ENCODE measurements at places on chromosomes 1 and 21.

- DNase-seq = no peak
These were observed 18.9 kb downstream of the CAP1 start for GRCh38 chr1:40059338-40059959.

DNA sequence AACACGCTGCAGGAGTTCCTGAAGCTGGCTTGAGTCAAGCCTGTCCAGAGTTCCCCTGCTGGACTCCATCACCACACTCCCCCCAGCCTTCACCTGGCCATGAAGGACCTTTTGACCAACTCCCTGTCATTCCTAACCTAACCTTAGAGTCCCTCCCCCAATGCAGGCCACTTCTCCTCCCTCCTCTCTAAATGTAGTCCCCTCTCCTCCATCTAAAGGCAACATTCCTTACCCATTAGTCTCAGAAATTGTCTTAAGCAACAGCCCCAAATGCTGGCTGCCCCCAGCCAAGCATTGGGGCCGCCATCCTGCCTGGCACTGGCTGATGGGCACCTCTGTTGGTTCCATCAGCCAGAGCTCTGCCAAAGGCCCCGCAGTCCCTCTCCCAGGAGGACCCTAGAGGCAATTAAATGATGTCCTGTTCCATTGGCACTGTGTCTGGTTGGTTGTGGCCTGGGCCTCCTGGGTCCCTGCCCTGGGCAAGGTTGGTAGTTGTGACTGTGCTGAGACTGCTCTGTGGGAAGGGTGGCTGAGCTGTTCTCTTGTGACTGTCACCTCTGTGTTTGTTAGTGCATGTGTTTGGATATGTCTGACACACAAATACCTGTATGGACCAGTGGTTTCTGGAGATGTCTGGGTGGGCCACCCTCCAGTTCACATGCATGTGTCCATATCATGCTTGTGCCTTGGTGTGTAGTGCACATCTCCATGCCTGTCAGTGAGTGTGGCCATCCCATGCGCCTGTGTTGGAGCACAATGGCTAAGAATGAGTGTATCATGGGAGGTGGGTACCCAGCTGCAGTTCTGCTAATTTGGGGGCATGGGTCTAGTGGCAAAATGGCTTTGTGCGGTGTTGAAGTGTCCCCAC lies 1.4 kb downstream of the SH3BGRL3 start:
- no peak for DNase-seq

DNA sequence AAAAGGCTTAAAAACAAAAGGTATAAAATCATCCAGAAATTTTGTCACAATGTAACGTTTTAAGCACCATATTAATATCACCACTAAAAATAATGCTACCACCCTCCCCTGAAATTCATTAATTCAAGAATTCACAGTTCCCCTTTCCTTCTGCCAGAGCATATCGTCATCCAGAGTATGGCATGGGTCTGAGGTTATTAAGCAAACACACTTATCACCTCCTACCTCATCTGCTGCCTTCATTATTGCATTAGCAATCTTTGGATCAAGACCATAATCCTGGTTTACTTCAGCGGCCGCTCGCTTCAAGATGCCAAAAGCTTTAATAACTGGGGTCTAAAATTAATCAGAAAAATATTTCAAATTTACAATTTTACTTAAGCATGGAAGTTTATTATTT lies 6.2 kb downstream of the FH start:
- no peak for DNase-seq

- DNase-seq = no peak
These were observed 33.8 kb downstream of the MFSD2A start for GRCh38 chr1:39988618-39989343.

GRCh38 chr1:173432331-173432730 lies 44.8 kb upstream of the PRDX6 start:
- no peak for DNase-seq

DNA sequence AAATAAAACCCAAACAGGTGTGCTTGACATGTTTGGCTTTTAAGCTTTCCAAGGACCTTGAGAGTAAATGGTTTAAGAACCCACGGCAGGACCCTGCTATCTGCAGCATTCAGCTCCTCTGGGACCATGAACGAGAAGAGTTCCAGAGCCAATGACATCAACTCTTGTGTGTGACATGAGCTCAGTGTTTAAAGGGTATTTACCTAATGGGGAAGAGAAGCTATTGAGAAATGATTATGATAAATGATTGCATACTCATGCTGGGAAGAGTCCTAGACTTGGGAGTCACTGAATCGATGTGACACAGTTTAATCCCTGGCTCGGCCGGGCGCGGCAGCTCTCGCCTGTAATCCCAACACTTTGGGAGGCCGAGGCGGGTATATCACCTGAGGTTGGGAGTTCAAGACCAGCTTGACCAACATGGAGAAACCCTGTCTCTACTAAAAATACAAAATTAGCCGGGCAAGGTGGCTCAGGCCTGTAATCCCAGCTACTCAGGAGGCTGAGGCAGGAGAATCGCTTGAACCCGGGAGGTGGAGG lies 55.4 kb downstream of the KANK4 start:
- DNase-seq = no peak

GRCh38 chr1:47732489-47732888 lies 264.7 kb downstream of the TRABD2B start:
- DNase-seq = no peak

DNA sequence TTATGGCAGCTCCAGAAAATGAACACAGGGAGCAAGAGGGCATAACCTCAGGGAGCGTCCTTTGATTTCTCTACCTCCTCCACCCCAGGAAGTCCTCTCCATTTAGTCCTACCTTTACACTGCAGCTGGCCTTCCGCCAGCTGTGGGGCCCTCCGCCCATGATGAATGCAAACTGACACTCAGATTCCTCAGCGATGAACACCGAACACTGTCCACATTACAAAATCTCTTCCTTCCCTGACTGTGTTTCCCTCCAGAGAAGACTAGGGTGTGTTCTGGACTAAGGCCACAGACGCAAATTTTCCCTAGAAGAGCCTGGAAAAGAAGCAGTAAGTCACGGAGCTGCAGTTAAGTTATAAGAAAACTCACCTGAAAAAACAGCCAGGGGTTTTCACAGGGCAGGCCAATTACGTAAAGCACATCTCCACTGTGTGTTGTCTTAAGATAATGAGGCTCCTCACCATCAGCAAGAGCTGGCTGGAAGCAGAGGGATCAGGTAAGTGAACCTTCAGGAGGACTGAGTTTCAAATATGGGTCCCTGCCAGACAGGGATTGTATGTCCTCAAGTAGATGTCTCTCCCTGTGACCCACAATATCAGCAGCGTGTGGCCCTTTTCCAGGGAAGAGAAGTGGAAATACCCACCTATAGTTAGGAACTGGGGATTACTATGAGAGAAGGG lies 46.3 kb upstream of the ATP1B1 start:
- no peak for DNase-seq

DNA sequence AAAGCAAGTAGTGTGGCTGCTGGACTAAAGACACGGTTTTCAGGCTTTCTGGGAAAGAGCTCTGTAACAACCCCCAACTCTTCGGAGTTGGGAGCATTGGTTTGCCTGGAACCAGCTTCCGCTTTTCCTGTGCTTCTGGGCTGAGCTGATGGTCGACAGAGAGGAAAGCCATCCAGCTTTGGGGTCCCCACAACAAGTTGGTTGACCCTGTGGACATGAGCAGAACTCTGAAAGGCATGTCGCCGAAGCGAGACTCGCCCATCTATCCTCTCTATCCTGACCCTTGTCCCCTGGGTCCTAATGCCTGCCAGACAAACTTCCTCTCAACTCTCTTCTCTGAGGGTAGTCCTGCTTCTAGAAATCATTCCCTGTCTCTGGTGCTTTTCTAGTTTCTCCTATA lies 31.9 kb upstream of the FCGR2A start:
- DNase-seq = no peak

DNA sequence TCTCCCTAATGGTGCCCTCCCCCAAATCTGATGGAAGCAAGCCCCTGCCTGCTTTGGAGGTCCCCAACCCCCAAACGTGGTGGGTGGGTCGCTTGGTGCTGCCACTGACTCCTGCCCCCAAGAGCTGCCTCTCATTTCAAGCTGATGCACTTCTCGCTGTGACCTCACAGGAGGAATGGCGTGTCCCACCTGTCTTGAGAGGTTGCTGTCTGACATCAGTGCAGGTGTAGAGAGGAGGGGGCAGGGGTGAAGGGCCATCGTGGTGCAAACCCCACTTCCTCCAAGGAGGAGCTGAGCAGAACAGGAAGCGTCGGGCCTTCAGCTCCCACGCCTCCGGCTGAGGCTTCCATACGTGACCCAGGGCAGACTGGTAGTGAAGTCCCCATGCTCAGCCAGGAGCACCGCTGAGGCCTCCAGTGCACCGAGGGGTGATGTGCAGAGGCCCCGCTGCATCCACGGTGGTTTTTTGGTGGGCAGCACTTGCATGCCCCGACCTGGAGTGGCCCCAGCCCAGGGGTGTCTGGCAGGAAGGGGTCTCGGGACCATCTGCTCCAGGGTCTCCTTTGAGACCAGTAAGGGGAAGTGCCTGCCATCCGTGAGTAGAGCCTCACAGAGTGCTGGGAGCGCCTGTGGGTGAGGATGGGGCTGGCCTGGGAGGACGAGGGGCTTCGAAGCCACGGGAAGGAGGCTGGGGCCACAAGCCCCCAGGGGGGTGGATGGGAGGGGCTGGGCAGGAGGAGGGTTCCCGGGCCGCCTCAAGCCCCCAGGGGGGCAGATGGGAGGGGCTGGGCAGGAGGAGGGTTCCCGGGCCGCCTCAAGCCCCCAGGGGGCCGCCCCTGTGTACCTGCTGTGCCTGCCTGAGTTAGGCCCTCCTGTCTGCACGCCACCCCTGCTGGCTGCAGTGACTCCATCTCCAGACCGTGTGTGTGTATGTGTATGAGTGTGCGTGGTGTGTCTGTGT lies 39.8 kb downstream of the WDR4 start:
- no peak for DNase-seq

GRCh38 chr1:228323401-228323800 lies 83.2 kb downstream of the TRIM11 start:
- no peak for DNase-seq

DNA sequence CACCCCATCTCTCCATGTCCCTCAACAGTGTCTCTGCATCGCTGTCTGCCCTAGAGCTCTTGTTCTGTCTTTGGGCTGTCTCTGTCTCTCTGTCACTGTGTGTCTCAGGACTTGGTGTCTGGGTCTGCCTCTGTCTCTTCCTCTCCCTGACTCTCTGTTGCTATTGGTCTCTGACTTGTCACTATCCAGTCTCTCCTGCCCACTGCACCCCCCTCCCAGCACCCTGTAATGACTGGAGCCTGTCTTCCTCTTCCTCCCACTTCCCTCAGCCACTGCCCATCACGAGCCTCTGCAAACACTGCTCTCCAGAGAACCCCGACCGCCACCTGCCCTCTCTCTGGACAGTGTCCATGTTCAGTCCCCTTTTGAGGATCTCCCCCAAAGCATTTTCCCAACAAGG lies 12.1 kb downstream of the PEAR1 start:
- no peak for DNase-seq

GRCh38 chr1:29706936-29707335 lies 470.6 kb downstream of the PTPRU start:
- no peak for DNase-seq

GRCh38 chr1:24902471-24902891 lies 27.6 kb downstream of the RUNX3 start:
- no peak for DNase-seq

GRCh38 chr1:243946946-243947345 lies 96.9 kb upstream of the AKT3 start:
- DNase-seq = no peak

DNA sequence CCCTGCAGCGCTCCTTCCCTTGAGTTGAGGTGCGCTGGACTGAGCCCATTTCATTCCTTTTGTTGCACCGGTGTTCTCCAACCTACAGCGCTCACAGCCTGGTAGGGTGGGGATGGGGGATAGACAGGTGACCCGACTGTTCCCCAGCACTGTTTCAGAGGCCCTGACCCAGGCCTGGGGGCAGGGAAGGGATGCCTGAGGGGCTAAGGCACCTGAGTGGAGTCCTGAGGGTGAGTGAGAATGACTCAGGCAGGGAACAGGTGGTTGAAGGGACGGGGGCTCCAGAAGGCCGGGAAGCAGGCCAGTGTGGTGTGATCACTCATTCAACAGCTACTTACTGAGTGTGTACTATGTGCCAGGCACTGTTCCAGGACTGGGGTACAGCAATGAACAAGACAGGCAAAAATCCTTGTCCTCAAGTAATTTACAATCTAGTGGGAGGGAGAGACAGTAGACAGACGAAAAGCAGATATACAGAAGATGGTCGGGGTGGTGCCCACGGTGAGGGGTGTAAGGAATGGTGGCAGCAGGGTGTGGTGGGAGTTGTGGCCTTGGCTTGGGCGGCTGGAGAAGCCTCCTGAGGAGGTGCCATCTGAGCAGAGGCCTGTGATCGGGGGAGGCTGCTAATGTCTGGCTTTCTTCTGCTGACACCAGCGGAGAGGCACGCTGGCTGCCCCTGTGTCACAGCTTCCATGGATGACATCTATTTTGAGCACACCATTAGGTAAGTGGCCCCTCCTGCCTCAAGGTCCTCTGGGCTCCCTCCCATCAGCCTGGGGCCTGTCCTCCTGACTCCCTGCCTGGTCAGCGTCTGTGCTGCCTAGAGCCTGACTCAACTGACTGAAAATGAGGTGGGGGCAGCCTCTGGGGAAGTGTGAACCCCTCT lies 37.4 kb downstream of the ACOT11 start:
- DNase-seq = no peak

GRCh38 chr1:10829067-10829818 lies 32.8 kb upstream of the CASZ1 start:
- DNase-seq = no peak

GRCh38 chr1:86912281-86912900 lies 1.5 kb downstream of the SELENOF start:
- no peak for DNase-seq

DNA sequence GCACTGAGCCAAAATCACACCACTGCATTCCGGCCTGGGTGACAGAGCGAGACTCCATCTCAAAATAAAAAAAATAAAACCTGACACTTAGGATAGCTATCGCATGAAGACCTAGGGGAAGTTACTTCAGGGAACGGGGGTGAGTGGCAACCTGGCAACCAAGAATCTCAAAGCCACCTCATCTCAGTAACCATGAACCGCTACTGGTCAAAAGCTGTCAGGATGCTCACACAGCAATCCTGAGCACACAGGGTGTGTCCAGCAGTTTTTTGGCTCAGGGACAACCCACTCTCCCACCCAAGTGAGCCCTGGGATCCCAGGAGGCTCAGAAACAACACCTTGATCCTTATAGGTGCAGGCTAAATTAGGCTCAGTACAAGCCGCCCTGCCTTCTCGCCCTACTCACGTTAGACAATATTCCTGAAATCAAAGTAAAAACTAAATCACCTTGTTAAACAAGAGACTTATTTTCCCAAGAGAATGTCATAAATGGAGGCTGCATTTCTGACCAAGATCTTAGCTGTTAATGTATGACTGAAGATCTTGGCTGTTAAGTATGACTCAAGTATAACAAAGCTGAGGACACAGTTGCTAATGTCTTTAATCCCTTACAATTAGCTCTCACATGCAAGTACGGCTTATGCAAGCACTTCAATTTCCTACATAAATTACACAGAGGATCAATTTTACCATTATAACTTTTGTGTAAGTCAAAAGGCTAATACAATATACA lies 48.3 kb upstream of the NADK start:
- DNase-seq = no peak

- no peak for DNase-seq
These were observed 34.1 kb downstream of the NIBAN1 start for GRCh38 chr1:184940226-184940625.

- DNase-seq = no peak
These were observed 20.5 kb upstream of the HIVEP3 start for GRCh38 chr1:41939194-41939593.
